ENCODE measurements at places on chromosomes 12 and 14.

DNA sequence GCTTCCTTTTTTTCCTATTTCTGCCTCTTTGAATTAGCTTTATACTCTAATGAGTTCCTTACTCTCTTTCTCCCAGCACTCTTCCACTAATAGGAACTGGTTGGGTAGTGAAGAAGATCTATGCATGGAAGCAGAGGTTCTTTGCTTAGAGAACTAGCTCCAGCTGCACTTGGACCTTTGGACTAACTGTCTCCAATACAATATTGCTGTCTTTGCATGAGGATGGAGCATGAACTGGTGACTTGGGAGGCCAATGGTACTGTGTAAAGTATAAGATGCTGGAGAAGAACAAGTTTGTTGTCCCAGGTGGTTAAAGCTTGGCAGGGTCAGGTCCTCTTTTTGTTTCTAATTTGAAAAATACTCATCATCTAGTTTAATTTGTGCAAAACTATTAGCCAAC is 2.4 kb upstream of the GLS2 start:
- DNase-seq, result no peak

DNA sequence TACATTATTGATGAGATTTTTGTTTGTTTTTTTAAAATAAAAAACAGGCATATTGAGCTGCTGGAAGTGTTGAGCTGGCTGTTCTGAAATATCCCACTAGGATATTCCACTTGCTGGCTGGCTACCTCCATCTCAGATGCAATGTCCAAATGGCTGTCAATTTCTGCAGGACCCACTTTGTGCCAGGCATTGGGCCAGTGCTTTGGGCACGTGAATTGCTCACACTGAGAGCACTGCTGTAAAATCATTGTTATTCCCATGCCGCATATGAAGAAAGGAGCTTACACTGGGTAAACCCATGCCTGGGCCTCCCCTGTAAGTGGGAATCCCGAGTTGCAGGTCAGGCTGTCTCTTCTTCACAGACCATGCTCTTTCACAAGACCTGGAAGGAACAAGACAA is 56.7 kb downstream of the RGS6 start:
- DNase-seq, result no peak

DNA sequence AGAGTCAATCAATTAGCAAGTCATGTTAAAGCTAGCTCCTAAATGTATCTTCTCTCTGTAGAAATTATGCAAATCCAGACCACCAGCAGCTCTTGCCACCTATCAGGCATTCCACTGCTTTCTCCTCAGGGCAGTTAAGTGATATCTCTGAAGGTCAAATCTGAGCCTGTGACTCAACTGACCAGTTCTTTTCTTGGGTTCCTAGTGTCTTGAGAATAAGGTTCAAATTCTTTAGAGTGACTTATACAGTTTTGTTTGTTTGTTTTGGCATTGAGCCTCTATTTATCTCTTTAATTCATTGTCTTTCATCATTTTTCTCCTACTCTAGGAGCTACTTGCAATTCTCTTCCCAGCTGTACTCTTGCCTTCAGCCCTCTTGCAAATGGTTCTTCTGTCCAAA is 2.5 kb upstream of the LRIG3 start:
- DNase-seq, result no peak

- no peak for DNase-seq
Measured at GRCh38 chr12:68788554-68789143, 19.3 kb upstream of the MDM2 start.

DNA sequence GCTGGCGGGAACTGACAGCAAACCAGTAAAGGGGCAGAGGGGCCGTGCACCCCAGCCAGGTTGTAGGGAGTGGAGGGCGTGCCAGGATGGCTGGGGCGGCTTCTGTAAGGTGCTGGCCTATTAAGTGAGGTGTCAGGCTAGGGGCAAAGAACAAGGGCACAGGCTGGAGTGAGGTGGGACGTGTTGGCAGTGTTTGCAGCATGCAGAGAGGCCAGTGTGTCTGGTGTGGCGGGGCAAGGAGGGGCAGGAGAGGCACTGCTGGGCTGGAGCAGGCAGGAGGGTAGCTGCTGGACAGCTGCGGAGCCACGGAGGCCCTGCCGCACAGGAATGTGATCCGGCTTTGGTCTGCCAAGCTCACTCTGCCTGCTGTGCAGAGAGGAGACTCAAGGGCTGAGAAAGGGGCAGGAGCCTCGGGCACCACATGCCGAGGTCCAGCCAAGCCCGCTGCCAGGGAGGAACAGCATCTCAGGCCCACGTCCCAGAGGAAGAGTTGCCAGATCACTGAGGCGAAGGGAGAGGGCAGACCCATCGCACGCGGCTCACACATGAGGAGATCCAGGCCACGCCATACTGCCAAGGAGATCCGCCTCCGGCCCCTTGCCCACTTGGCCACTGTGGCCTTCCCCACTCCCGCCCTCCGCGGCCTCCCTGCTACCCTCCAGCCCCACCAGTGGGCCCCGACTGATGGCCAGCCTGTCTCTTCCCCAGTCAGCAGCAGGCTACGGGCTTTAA is 46.8 kb downstream of the AMN start:
- no peak for DNase-seq

- DNase-seq, result no peak
Measured at GRCh38 chr12:75908961-75909605, 122.5 kb downstream of the PHLDA1 start.

Data from activated T-cell treated with anti-CD3 and anti-CD28 coated beads, Interleukin-2, amount 50 U/mL, for 1 hour (primary cell).